Natural killer cell treated with Interleukin-12 subunit alpha and Interleukin-12 subunit beta and Interleukin-15 and Interleukin-18, amount 100 ng/mL, for 72 hours (primary cell): ENCODE measurements at places on chromosomes 7 and 10. TPM values are rescaled to one million over a fixed set of nuclear protein-coding genes. Genes with fewer than 3 reads are reported as not detected.

GDF10 gene
- total RNA-seq = not detected

IDI2 gene
- total RNA-seq = not detected

MRC1 gene
- total RNA-seq = not detected

OR2A12 gene
- not detected for total RNA-seq

VSTM2A gene
- not detected for total RNA-seq

AKR1D1 gene
- not detected for total RNA-seq

CPVL gene
- not detected for total RNA-seq

SLC39A12 gene
- not detected for total RNA-seq

ZNF727 gene
- not detected for total RNA-seq

MCM10 gene
- total RNA-seq = 120 TPM

MNX1 gene
- total RNA-seq = not detected

BPGM gene
- 68.1 TPM for total RNA-seq

ACHE gene
- 0.73 TPM for total RNA-seq

TMEM168 gene
- total RNA-seq = 21.1 TPM

DNAH11 gene
- 0.45 TPM for total RNA-seq

NPC1L1 gene
- 0.12 TPM for total RNA-seq

KLF14 gene
- total RNA-seq = not detected

GPR141 gene
- total RNA-seq = 1.2 TPM

SDK1 gene
- total RNA-seq = 0.20 TPM

POLR1F gene
- 30.8 TPM for total RNA-seq

ABCF2 gene
- total RNA-seq = 118 TPM

ANK3 gene
- total RNA-seq = 22.0 TPM

AGAP4 gene
- total RNA-seq = 25.8 TPM

NEUROD6 gene
- total RNA-seq = not detected

PAX4 gene
- total RNA-seq = not detected

CYP3A7 gene
- total RNA-seq = not detected

SUGCT gene
- 0.74 TPM for total RNA-seq

AGAP6 gene
- total RNA-seq = 17.9 TPM

HOXA1 gene
- 0.78 TPM for total RNA-seq

PDLIM1 gene
- total RNA-seq = 2.7 TPM

HPS6 gene
- 25.0 TPM for total RNA-seq

ADARB2 gene
- not detected for total RNA-seq

OR6B1 gene
- not detected for total RNA-seq

TEX36 gene
- not detected for total RNA-seq

ZWINT gene
- 59.5 TPM for total RNA-seq

CUBN gene
- total RNA-seq = 1.6 TPM

CTAGE4 gene
- total RNA-seq = 1.7 TPM

UTF1 gene
- total RNA-seq = not detected

CYP26C1 gene
- not detected for total RNA-seq

CUZD1 gene
- 3.9 TPM for total RNA-seq

LRGUK gene
- 0.50 TPM for total RNA-seq

IL15RA gene
- 56.7 TPM for total RNA-seq

MYOZ1 gene
- not detected for total RNA-seq

ANKRD30A gene
- total RNA-seq = not detected

SBDS gene
- 56.7 TPM for total RNA-seq

C7orf33 gene
- not detected for total RNA-seq

AGAP9 gene
- 5.3 TPM for total RNA-seq

PRKCQ gene
- 55.3 TPM for total RNA-seq

HOXA11 gene
- total RNA-seq = 0.20 TPM

TBATA gene
- total RNA-seq = not detected

ENKUR gene
- total RNA-seq = not detected

ZNF425 gene
- total RNA-seq = 1.4 TPM
